Activated T-cell treated with anti-CD3 and anti-CD28 coated beads, Interleukin-2, amount 50 U/mL, for 48 hours (primary cell): ENCODE measurements at places on chromosomes 7 and 10.
A peak's percentile ranks its signal among the peaks of the same experiment; 100 is the strongest.

GRCh38 chr7:100799037-100799896, 28.1 kb downstream of the EPHB4 start:
- peak; percentile 74 for DNase-seq

DNA sequence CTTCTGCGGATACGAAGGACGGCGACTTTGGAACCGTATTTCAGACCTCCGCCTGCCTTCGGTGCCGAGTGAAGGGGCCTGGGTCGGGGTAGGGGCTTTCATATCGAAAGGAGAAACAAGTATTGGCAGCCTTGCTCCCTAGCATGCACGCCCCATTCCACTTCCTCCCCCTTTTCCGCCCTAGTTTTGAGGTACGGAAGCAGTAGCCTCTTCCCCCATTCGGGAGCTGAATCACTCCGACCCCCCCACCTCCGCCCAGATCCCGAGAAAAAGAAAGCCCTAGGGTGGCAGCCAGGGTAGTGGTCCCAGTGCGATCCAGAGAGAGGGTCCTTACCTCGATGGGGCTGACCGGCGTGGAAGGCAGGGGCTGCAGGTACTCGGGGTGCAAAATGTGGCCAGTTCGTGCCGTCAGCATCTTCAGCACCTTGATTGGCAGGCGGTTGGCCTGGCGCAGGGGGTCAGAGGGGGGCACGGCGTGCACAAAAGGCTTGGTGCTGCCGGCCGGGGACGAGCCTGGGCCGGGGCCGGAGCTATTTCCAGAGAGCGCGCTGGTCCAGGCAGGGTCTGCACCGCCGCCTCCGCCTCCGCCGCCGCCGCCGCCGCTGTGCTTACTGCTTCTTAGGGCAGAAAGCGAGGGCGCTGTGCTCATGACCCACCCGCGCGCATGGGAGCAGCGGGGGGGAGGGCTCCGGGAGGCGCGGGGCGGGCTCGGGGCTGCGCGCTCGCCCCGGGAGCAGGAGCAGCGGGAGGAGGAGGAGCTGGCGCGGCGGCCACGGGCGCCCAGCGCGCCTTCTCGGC, 594 bp downstream of the ZNF503 start:
- peak; percentile 43 for DNase-seq

GRCh38 chr10:54808186-54808935, 7.3 kb upstream of the PCDH15 start:
- DNase-seq, result no peak

DNA sequence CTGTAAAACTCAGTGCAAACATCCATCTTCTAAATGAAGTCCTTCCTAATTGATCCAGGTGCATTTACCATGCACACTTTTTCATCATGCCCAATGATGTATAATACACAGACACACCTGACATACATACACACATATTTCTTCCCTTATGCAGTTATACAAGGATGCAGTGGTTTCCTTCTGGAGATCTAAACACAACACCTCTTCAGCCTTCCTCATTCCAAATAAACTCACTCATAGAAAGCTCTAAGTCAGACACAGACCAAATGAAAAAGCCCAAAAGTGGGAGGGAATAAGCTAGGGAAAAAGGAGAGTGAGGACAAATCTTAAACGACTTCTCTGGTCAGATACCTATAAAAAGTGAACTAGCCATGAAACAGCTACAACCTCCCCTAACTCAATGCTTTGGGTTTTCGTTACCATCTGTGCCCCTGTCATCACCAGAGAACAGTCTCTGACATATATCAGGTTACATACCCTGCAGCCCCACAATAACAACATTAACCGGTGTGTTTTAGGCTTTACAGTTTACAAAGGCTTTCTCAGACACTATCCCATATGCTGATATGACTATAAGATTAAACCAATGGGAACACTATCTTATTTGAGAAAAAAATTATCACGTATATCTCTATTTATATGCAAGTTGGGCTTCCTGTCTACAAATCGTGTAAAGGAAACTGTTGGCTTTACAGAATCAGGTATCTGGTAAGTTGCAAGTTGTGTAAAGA, 675.2 kb downstream of the PHTF2 start:
- no peak for DNase-seq

DNA sequence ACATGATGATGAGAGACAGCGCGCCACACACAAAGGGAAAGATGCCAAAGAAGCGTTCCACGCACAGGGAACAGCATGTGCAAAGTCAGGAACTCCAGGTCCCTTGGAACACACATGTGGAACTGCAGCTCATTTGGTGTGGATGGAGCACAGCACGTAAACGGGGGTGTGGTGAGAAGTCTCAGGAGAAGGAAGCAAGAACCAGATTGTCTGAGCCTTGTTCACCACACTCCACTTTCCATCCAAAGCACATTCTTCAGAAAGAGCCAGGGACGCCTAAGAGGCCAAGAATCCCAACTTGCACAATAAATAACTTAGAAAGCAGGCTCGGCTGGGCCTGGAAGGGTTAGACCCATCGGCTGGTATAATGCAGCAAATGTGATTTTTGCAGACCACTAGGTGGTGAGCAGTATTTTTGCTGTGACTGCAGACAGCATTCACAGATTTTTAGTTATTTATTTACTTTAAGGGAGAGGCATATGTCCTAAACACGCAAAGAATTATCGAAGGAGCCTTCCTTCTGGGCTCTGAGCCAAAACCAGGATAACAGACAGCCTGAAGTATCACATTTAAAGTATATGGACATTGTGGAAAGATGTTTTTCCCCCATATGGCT, 27.9 kb upstream of the ASCC1 start:
- DNase-seq, result no peak

DNA sequence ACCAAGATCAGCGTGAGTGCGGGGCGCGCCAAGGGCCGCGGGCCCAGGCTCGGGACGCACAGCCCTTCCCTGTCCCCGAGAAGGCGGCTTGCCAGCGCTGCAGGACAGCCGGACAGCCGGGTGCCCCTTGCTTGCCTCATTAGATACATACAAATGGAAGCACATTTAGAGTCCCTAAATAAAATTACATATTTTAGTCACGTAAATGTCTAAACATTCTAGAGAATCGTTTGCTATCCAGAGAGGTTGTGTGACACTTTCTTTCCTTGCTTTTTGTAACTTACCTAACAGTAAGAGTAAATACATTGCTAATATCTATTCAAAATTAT, 4.8 kb downstream of the VSTM2A start:
- DNase-seq, result no peak

DNA sequence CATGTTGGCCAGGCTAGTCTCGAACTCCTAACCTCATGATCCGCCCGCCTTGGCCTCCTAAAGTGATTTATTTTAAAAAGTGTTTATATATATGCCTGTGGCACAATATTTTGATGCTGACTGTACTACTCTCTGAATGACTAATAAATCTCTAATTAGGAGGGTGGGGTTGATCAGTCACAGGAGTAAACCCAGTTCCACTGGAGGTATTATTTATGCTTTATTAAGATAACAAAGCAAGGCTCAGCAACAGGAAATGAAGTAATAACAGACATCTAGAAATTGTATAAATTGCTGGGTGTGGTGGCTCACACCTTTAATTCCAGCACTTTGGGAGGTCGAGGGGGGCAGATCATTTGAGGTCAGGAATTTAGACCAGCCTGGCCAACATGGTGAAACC, 26.0 kb upstream of the MCU start:
- no peak for DNase-seq

GRCh38 chr10:99461230-99461629, 30.8 kb upstream of the GOT1 start:
- no peak for DNase-seq

- no peak for DNase-seq
Observed at GRCh38 chr7:144812379-144813283, 23.2 kb downstream of the TPK1 start.

- no peak for DNase-seq
Observed at GRCh38 chr7:12401538-12402364, 1.9 kb downstream of the VWDE start.

- DNase-seq, result peak; percentile 33
Observed at GRCh38 chr7:75878312-75878768, 494 bp upstream of the RHBDD2 start.

- no peak for DNase-seq
Observed at GRCh38 chr7:45865594-45866410, 7.1 kb downstream of the CCDC201 start.

- peak; percentile 7 for DNase-seq
Observed at GRCh38 chr10:46285300-46285699, 1.5 kb upstream of the ANTXRL start.

DNA sequence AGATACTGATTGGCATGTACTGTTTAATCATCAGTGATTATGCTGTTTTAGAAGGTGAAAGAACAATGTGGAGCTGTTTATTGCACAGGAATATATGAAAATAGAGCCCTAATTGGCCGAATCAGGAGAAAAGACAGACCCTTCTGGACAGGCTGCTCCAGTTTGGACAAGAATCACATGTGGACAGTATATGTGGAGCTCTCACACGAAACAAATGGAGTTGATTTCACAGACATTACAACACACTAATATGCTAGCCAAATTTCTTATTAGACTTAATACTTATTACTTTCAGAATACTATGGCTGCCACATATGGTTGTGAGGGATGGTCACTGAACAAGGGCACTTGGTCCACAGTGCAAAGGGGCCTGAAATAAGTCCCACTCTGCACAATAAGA, 15.5 kb downstream of the TWIST1 start:
- no peak for DNase-seq

- no peak for DNase-seq
Observed at GRCh38 chr10:60406182-60406581, 16.5 kb upstream of the ANK3 start.

GRCh38 chr7:84697506-84697905, 489.4 kb downstream of the SEMA3D start:
- DNase-seq, result no peak

- no peak for DNase-seq
Observed at GRCh38 chr10:132105302-132105995, 39.7 kb downstream of the JAKMIP3 start.

DNA sequence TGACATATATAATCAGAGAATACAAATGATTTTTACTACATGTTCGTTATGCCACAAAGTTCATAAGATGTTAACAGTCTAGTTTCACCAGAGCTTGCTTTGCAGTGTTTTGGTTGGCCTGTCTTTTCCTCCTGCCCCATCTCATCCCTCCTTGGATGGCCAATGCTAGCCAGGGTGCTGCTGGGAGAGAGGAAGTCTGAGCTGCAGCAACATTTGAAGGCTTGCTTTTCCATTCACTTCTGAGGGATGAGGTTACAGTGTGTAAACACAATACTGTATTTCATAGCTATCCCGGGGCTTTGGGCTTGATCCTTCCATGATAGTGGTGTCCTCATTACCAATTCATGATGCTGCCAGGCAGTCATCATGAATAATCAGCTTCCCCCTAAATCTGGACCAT, 170.5 kb downstream of the RAB11FIP2 start:
- no peak for DNase-seq

DNA sequence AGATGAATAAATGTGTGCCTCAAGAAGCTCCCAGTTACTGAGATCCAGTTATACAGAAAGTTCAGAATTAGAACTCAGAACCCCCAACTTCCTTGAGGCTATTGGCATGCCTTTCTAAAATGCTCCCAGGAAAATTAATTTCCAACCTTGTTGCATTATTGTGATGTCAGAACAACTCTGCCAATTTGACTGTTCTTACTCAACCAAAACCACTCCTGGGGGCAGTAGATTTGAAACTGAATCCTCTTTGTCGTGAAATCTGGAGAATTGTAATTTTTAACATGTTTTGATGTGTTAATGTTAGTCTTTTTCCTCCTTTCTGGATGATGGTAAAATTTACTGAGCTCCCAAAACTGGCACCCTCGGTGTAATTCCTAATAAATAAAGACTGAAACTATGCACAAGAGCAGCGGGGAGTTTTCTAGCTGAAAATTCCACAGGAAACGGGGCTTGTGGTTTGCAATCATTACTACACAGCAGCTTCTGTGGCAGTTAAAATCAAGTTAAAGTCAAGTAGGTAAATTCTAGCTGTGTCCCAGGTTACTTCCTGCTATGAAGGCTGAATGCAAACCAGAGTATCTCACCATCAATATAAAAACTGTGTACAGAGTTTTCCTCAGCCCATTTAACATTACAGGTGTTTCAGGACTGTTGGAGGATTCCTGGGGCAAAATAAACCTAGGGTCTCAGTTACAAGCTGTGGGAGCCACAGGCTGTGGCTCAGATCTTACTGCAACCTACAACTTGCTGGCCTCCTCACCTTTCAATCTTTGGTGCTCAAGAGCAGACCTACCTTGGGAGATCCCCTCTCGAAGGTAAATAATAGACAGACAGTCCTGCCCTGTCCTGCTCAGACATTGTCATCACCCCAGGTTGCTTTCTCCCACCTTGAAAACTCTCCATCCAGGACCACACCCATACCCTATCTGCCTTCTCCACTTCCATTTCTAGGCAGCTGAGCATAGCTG, 156.3 kb upstream of the KMT2E start:
- DNase-seq, result no peak

- no peak for DNase-seq
Observed at GRCh38 chr10:99394761-99395386, 35.5 kb downstream of the GOT1 start.
